ENCODE measurements at places on chromosomes 6 and 20. TPM values are rescaled to one million over a fixed set of nuclear protein-coding genes. Genes with fewer than 3 reads are reported as not detected.

DNA sequence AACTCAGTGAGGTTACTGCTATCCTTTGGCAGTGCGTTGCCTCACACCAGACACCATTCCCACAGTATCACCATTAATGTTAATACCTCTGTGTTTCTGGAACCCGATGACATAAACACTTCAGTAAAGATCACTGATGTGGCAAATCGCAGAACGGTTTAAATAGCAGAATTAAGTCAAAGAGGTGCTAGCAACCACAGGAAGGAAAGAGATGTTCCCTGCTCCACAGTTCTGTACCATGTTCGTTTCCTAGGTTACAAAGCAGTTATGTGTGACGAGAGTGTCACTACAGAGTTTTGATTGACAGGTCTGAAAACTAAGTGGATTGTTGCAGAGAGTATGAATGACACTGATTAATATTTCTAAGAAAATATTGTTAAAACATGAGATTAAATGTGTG lies 272.3 kb downstream of the KHDRBS2 start:
- peaks cover 9% of the 10 kb centered on the region for H3K36me3 ChIP-seq
- H3K27me3 ChIP-seq: no peaks in the 10 kb centered on the region
- no peak overlapping the region for H3K4me3 ChIP-seq
- DNase-seq: no peak

- no peaks in the 10 kb centered on the region for H3K27me3 ChIP-seq
- no peaks in the 10 kb centered on the region for H3K4me1 ChIP-seq
- H3K36me3 ChIP-seq: no peaks in the 10 kb centered on the region
- no peak overlapping the region for H3K4me3 ChIP-seq
- no peak overlapping the region for H3K27ac ChIP-seq
These were observed 15.7 kb upstream of the ENPP1 start for GRCh38 chr6:131792091-131792496.

The TMEM244 gene
- total RNA-seq: not detected

The ELOVL4 gene
- total RNA-seq: 10.1 TPM
